ENCODE measurements at places on chromosomes 16 and 17.
A peak's percentile ranks its signal among the peaks of the same experiment; 100 is the strongest.

DNA sequence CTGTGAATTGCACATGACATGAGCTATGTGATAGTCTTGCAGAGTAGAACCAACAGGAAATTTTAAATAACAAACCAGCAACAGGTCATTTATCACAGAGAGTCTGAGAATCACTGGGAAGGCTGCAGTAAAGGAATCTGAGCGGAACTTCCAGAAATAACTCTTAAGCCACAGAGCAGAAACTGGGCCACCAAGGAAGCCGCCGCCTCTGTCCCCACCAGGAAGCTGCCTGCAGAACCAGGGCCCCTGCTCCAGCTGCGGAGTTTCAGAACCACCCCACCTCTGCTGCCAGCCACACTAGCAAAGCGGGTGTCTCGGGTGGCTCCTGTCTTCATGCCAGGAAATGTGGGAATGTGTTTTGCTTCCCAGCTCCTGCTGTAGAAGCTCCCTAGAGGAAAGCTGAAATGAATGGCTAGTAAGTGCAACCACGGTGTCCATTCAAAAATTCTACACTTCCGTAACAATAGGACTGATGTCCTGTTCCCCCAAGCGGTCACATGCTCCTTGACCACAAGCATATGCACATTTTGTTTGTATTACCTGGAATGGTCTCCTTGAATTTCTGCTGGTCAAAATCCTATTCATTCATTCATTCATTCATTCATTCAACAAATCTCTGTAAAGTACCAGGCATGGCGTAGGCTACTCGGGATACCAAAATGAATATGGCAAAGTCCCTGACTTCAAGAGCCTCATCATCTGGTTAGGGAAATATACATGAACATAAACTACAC, 7.7 kb upstream of the ITPRIPL2 start:
- no peak for DNase-seq

- DNase-seq, result no peak
These were observed 221.6 kb upstream of the CHMP6 start for GRCh38 chr17:80769936-80770625.

- no peak for DNase-seq
These were observed 19.6 kb downstream of the SPIRE2 start for GRCh38 chr16:89847940-89848297.

GRCh38 chr17:58755269-58755576, 431 bp upstream of the PPM1E start:
- DNase-seq, result no peak

DNA sequence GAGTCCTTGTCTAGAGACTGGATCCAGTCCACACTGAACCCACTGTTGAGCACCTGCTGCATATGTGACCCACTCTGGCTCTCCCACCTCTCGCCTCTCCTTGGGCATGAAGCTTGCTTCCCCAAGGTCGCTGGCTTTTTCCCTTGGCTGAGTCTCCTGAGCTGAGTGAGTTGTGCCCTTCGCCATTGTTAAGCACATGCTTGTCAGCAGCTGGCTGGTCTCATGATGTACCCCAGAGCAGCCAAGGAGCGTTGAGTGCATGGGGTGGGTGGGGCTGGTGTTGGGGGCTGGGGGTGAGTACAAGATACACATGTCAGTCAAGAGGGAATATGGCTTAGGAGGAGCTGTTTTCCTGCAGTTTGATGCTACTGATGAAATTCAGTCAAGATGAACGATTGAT, 165.6 kb downstream of the SNX29 start:
- DNase-seq, result no peak

DNA sequence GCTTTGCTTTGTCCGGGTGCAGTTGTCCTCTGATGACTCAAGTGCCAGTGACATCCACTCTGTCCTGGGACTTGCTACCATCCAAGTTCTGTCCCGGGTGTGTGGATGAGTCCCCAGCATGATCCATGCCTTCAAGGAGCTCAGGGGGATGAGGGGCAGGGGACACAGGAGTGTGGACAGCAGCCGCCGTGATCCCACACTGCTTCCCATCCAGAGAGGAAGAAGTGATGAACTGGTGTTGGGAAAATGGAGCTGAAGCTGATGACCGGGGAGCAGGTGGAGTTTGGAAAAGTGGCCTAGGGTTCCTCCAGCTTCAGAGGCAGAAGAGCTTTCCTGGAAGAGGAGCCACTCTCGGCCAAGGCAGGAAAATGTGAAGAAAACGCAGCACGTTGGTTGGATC, 249.6 kb upstream of the TNRC6C start:
- DNase-seq, result no peak

GRCh38 chr16:26220894-26221293, 529.1 kb downstream of the HS3ST4 start:
- no peak for DNase-seq

GRCh38 chr16:84854759-84855158, 35.0 kb downstream of the CRISPLD2 start:
- peak; percentile 48 for DNase-seq

- no peak for DNase-seq
These were observed 7.3 kb downstream of the MYOCD start for GRCh38 chr17:12672947-12673346.

GRCh38 chr16:49414671-49415070, 41.1 kb downstream of the C16orf78 start:
- DNase-seq, result no peak

Data from NCI-H226 (cell line).